ENCODE measurements at places on chromosomes 7 and 10.

DNA sequence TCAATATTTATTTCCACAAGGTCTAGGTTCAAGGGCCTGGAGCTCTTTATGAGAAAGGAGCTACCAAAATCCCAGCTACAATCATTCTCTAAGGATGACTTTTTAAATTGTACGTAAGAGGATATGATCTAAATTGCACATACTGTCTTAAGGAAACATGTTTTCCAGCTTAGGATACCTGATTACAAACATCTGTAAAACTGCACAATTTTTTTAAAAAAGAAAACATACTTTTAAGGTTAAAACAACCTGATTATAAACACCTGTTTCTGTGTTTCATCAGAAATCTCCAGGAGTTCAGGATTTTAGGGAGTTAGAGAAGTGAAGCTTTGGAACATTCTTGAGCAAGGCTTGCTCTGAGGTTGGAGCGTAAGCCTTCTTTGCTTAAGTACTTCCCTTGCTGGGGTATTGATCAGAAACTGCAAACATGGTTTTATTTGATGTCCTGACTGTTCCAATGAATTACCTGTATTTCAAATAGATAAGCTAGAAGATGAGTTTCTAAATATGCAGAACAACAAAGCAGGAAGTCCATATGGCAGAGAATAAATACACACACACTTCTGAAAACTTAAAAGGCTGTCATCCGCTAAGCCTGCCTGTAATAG is 248.6 kb downstream of the GFRA1 start:
- no peak for DNase-seq

GRCh38 chr10:97774811-97775294 is 3.1 kb upstream of the SFRP5 start:
- no peak for DNase-seq

- no peak for DNase-seq
Measured at GRCh38 chr7:1062296-1063294, 18.2 kb downstream of the GPR146 start.

- DNase-seq, result no peak
Measured at GRCh38 chr7:70714506-70715038, 417.4 kb upstream of the GALNT17 start.

DNA sequence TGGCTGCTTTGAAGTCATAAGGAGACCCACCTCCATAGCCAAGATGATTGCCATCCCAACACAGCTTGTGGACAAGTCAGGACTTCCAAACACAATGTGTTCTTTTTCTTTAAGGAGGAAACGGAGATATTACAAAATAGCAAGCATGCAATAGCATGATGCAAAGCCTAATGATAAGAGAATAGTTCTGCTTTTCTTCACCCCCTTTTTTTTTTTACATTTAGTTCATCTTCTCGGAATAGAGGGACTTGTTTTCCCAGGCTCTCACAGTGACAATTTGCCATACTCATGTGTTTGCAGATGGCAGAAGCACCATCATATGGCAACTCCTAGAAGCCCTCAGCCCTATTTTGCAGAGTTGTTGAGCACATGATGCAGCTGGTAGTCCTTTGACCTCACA is 119.8 kb downstream of the ITGB8 start:
- no peak for DNase-seq

DNA sequence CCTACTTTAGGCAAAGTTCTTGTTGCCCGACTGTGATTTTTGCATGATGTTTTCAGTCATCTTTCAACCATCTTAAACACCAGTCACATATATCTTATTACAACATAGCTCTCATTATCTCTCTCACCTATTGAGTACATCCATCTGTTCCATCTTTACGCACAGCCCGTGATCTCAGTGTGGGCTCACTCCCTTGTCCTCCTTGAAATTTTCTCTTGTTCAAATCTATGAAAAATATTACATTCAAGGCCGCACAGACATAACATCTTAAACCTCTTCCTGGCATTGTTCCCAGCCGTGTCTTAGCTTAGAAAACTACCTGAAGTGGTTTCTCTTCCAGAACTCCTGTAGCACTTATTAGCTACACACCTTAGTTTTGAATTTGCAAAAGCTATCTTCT is 32.6 kb downstream of the NET1 start:
- no peak for DNase-seq

DNA sequence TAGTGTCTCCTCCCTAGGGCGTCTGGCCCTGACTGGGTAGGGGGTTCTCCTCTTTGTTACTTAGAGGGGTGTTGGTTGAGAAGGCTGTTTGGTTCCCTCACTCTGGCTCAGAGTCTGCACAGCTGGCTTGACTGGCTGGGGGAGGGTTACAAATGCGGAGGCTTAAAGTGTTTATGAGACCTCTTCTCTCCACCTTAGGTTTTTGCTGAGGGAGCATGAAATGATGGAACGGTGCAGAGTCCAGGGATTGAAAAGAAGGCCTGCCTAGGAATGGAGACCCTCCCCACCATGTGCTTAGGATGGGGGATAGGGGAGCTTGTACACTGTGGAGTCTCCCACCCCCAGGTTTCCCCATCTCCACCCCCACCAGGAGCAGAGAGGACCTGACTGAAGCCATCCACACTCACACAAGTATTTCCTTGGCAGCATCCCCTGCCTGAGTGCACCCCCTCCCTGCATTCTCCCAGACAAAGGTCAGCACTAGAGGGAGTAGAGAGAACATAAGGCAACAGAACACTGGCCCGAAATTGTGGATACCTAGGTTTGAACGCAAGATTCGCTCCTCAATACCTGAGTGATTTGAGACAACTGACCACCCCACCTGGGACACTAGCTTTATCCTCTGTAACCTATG is 1.7 kb upstream of the LDB1 start:
- no peak for DNase-seq

DNA sequence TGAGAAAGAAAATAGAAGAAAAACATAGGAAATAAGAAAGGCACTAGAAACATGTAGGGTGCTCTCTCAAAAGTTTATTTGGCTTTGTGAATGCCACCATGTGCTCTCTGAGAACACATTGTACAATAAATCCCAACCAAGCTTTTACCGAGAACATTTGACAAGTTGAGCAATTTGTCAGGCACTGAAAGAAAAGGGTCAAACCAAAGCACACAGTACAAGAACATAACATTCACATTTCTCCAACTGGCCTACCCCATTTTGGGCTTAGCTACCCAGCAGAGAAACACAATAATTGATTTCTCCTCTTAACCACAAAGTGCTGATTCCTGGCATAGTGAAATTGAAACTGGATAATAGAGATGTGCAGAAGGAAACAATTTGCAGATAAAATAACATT is 69.2 kb upstream of the SLC39A12 start:
- no peak for DNase-seq

DNA sequence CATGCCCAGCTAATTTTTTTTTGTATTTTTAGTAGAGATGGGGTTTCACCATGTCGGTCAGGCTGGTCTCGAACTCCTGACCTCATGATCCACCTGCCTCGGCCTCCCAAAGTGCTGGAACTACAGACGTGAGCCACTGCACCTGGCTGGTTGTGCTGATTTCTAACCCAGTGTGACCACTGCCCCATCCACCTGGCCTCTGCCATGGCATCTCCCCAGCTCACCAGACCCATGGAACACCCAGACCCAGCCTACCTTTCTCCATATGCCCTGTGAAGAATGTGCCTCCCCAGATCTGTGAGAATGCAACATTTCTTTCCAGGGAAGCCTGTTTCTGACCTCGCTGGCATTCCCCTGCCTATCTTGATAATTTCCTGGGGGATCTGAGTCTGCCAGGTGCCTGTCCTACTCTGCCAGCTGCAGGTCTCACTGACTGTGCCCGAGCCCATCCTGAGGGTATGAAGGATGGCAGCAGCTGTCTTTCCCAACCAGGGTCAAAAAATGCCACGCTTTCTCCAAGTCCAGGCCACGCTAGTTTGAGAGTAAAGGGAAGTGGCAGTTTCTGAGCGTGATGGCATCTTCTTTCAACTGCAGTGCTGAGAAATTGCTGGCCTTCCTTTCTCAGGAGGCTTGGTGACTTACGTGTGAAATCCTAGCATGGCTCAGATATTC is 324.4 kb upstream of the ZNF32 start:
- no peak for DNase-seq

DNA sequence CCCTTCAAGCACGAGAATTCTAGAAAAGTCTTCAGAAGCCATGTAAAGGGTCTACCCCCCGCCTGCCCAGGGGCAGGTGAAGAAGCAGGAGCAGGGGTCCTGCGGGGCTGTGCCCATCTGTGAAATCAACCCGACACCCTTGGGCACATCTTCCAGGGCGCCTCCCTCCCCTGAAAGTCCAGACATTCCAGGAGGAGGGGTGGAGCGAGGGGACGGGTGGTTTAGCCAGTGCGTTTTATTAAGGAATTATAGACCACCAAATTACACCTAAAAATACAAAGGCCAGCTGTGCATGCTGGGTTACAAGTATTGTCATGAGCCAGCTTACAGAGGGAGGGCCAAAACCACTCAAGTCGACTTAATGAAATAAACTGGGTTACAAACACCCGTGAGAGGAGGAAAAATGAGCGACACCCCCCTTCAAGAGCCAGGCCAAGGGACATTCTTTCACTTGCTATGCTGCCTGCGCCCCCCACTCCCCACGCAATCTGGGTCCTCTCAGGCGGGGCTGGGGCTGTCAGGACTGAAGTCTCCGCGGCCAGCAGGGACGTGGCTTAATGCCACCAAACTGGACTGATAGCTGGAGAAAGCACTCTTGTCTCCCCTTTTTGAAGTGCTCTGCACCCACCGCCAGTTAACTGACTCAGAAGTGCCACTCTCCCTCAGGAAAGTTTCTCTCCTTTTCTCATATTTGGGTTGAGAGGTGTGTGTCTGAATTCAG is 360.3 kb downstream of the FRMD4A start:
- no peak for DNase-seq

DNA sequence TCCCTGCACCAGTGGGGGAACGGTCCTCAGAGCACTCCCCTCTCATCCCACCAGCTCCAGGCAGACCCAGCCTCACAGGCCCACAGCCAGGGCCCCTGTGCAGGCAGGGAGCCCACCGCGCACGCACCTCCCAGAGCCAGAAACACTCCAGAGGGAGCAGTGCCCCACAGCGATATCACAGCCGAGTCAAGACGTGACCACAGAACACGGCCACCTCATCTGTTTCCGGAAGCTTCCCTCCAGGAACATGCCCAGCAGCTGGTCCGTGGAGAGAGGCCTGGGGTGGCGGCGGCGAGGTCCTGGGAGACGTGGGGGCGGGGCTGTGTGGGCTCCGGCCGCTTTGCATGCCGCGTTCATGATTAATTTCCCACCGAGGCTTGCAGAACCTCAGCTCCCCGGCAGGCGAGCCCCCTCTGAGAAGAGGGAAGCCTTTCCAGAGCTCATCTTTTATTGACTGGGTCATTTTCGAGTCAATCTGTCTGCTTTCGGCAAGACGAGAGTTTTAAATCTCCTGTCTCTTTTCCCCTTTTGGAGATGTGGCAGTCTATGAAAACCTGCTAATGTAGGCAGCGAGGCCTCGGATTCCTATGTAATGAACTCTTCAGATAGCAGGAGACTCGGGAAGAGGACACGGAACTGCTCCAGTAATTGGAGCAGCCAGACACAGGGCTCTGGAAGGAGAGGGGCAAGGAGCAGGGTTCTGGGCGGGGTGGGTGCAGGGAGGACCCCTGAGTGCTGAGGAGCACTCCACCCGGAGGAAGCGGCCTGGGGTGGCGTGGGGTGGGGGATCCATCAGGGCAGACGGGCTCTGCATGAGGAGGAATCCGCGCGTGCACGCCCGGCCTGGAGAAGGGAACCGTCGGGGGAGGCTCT is 242.8 kb downstream of the ELFN1 start:
- DNase-seq, result peak; percentile 51

DNA sequence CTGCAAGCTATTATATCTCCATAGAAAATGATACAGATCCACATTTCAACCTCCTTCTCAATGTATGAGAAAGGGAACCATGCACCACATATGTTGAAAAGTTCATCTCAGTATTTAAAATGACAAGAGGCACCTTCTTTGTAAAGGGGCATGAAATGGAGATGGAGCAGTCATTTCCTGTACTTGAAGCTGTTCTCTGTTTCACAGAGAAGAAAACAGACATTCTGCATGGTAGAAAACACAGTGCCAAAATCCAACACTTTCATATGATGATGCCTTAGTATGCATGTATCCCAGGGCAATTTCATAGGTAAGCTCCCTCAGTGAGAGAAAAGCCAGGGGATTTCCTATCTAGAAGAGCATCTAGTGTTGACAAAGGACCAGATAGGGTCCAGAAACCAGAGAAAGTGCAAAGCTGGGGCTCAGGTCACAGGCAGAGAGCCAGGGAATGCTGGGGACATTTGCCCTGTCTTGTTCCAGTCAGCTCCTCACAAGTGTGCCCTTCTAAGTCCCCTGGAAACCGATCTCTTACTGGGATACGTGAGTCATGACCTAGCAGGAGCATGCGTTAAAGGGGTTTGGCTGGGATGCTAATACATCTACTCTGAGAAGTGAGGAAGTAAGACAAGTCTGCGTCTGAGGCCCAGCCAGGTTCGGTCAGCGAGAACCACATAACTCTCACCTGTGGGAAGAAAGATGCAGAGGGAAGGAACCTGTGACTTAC is 118.7 kb downstream of the ICA1 start:
- DNase-seq, result no peak

- DNase-seq, result no peak
Measured at GRCh38 chr7:157979636-157980340, 607.8 kb downstream of the PTPRN2 start.

- peak; percentile 58 for DNase-seq
Measured at GRCh38 chr7:34080513-34080912, 175.2 kb downstream of the BMPER start.
